Suppressor macrophage treated with lipopolysaccharide for 1 hour (primary cell): ENCODE measurements at places on chromosomes 2 and 18.

DNA sequence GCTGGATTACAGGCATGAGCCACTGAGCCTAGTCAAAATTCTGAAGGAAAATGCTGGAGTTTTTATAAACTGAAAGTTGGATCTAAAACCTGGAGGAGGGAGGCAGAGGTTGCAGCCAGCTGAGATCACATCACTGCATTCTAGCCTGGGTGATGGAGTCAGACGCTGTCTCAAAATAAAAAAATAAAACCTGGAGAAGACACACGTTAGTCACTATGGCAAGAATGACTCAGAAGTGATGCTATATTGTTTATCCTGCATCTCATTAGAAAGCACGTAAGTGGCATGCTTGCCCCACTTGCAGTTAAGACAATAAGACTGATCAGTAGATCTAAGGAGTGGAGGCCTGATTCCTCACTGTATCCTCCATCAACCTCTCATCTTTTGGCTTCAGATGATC is 106.6 kb upstream of the STON1 start:
- no peak for DNase-seq

GRCh38 chr18:3796434-3796833 is 346.5 kb downstream of the TGIF1 start:
- no peak for DNase-seq

- no peak for DNase-seq
Observed at GRCh38 chr2:157486596-157487270, 42.8 kb upstream of the CYTIP start.

GRCh38 chr2:23293063-23293462 is 91.9 kb upstream of the KLHL29 start:
- peak; percentile 39 for DNase-seq

- no peak for DNase-seq
Observed at GRCh38 chr2:217667035-217667434, 335.8 kb downstream of the TNS1 start.

- no peak for DNase-seq
Observed at GRCh38 chr2:20615068-20615465, 35.8 kb downstream of the HS1BP3 start.

- DNase-seq: no peak
Observed at GRCh38 chr2:3666613-3666975, 8.6 kb downstream of the ALLC start.
